GM12865 (cell line): ENCODE measurements at places on chromosomes 16 and 17.
A peak's percentile ranks its signal among the peaks of the same experiment; 100 is the strongest.

DNA sequence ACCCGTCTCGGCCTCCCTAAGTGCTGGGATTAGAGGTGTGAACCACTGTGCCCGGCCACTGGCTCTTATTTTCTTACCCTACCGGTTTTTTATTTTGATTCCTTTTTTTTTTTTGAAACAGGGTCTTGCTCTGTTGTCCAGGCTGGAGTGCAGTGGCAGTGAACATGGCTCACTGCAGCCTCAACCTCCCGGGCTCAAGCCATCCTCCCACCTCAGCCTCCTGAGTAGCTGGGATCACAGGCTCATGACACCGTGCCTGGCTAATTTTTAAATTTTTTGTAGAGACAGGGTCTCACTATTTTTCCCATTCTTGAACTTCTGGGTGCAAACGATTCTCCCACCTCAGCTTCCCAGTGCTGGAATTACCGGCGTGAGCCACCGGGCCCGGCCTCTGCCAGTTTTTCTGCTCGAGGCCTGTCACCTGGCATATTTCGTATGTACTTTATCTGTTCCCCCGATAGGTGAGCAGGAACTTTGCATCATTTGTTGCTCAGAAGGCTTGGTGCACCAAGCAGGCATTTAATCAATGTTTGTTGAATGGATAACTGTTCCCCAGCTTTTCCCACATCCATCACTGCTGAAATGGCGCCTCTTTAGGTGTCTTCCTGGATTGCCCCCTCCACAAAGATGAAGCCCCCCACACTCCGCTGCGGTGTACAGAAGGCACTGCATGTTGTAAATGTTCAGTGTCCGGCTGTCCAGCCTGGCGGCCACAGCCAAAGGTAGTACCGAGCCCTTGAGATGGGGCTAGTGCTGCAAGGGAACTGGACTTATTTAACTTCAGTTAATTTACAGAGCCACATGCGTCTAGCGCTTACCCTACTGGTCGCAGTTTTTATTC, 858 bp upstream of the TELO2 start:
- DNase-seq, result no peak

DNA sequence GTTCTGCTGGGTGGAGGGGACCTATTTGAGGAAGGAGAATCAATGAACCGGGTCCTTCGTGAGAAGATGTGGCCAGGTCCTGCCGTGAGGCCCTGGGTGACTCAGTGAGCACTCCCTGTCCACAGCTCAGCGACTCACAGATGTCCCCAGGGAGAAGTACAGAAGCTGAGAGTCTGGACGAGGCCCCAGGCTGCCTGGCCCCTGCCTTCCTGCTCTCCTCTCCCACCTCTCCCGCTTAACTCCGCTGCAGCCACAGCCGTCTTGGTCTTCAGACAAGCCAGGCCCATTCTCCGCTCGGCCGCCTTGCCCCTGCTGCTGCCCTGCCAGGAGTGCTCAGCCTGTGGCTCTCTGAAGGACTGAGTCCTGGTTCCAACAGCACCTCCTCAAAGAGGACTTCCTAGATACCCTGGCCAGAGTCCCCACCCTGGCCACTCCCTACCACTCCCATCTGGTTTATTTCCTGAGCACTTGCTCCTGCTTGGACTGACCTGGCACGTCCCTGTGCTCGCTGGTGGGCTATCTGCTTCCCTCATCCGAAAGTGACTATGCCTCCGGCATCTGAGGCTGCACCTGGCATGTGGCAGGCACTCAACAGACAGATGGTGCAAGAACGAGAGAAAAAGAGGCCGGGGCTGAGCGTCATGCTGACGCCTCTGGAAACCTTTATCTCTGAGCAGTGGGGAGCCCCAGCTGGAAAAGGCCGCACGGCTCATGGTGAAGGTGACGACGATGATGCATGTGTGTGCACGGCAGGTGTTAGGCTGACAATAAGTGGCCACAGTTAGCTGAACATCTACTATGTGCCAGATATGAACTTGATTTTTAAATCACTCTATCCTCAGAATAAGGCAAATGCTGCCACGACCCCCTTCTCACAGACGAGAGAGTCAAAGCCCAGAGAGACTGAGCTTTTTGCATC, 9.2 kb upstream of the TNFRSF13B start:
- DNase-seq, result peak; percentile 92

DNA sequence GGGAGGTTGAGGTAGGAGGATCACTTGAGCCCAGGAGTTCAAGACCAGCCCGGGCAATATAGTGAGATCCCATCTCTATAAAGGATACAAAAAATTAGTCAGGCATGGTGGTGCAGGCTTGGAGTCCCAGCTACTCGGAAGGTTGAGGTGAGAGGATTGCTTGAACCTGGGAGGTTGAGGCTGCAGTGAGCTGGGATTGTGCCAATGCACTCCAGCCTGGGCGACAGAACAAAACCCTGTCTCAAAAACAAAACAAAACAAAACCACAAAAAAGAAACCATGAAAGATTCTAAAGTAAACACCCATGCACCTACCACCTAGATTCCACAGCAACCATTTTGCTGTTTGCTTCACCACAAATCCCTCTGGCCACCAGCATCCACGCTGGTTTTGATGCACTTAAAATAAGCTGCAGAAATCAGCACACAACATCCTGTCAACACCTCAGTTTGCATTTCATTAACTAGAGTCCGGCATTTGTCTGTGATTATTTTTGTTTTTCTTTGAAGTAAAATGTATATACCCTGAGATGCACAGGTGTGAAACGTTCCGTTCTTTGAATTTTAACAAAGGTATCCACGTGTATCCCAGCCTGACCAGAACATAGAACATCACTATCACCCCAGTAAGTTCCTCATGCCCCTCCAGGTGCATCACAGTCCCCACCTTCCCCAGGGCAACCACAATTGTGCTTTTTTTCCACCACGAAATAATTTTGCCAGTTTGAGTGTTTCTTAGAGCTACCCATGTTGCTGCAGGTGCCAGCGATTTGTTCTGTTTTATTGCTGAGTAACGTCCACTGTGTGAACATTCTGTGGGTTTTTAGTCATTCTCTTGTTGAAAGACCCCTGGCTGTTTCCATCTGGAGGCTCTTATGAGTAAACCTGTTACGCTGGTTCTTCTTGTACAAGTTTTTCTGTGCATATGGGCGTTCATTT, 191.5 kb downstream of the SEC14L1 start:
- DNase-seq, result peak; percentile 78

- peak; percentile 81 for DNase-seq
Measured at GRCh38 chr16:3654249-3654991, at the start of gene DNASE1. TSS of gene DNASE1 (plus strand) at chr16:3654691. CDS start at chr16:3655374, 683 bp downstream.

DNA sequence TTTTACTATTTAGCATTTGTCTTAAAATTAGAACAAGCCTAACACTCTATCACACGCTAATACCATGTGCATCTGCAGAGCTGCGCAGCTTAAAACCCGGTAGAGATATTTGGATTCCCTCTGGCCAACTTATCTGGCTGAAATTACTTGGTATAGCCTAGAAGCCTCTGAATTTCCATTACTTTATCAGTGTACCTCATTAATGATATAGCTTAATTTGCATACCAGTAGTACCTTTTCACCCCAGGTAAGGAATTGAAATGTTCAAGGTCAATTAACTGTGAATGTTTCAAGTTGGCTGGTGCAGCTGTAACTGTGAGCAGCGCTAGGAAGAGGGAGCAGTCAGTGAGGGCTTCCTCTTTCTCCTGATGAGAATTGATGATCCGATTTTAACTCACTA, 74.2 kb downstream of the CNTNAP4 start:
- DNase-seq, result no peak
